NCI-H524 (cell line): ENCODE measurements at places on chromosomes 16 and 17.

DNA sequence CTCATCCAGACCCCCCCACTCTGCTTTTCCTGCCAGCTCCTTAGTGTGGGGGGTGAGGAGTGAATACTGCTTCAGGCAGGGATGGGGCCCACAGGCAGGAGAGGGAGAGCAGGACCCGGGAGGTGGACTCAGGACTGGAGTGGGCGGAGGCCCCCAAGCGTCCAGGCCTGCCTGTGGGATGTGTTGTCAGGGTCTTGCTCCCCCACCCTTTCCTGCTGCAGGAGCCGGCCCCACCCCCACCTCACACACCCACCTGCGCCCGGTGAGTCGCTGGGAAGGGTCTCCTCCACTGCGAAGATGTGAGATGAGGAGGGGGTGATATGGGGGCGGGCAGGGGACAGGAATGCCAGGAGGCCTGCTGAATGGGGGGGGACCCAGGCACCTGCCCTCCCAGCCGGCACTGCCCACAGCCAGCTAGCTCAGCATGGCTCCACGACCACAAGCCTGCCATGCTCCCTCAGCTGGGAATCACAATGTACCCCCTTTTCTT, 1.1 kb downstream of the FAM171A2 start:
- no peak for DNase-seq

GRCh38 chr17:77738751-77739531, 219.6 kb upstream of the TNRC6C start:
- DNase-seq: no peak

DNA sequence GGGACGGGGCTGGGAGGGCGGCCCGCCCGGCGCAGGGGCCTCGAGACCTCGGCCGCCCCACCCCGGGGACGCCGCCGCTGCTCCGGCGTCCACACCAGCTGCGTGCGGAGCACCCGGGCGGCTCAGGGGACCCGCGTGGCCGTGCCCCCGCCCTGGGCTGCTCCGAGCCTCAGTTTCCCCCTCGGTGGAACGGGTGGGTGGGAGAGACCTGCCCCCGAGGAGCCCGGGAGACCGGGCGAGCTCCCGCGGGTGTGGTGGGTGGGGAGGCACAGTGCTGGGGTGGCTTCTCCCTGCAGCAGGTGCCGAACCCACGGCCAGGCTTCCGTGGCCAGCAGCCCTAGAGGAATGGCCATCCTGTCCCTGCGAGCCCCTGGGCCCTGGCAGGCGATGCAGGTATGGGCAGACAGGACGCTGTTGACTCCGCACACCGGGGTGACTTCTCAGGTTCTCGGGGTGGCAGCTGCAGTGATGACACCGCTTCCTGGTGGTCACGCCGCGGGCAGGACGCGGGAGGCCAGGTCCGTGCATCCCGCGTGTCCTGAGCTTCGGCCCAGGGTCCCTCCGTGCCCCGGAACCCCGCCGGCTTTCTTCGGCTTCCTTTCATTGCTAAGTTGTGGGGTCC, 677 bp downstream of the DEF8 start:
- no peak for DNase-seq

- no peak for DNase-seq
Measured at GRCh38 chr17:75813081-75814020, 28.7 kb downstream of the UNK start.

DNA sequence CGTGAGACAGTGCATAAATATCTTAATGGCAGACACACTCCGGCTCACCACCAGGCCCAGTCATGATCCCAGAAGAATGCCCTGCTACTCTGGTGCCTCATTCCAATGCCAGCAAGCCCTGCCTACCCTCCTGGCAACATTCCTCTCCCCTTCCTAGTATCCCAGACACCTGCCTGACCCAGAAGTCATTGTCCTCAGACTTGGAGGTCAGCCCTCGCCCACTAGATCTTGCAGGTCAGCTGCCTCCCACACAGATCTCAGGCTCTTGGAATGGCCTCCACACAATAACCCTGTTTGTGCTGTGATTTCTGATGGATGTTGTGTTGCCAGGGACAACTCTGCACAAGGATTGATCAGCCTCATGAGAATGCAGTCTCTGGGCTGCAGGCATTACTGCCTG, 1.8 kb upstream of the TEX2 start:
- DNase-seq: no peak

DNA sequence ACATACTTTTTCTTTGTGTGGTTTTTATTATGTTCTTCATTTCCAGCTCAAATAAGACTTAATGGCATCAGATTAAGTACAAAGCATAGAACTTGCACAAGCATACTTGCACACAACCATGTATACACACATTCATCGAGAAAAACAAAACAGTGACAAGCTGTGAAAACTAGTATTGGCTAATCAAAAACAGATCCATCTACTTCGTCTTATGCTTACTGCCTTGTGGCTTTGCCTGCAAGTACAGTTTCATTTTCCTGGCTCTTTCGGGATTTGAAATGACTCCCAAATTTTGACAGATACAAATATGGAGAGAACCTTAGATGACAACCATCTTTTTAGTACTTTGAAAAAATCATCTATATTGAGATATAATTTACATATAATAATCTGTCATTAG, 338.3 kb downstream of the BCAS3 start:
- no peak for DNase-seq

DNA sequence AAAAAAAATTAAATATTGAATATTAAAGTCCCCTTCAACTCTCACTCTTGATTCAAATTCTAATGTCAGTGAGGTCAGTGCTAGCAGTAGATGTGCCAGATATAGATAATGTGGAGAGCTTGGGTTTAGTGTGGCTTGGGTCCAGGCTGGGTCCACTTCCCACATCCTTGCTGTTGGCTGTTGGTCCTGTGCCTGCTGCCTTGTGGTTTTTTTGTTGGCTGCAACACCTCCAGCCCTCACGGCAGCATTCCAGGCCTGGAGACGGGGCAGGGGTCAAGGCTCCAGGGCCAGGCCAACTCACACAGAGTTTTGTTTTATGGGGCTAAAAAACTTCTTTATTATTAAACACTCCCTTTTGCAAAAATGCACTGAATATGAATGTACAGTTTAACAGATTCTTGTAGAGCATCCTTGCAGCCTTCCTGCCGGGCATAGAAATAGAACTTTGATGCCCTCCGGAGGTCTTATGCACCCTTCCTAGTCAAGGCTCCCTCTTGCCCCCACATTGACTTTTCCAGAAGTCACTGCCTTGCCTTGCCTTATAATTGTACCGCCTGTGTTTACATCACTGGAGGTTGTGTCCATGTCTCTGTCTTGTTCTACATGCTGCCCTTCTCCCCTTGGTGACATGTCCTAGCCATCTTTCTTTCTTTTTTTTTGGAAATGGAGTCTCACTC, 25.5 kb upstream of the MYO15B start:
- no peak for DNase-seq

GRCh38 chr17:3635474-3636153, 436 bp downstream of the SHPK start:
- peak; percentile 1 for DNase-seq

DNA sequence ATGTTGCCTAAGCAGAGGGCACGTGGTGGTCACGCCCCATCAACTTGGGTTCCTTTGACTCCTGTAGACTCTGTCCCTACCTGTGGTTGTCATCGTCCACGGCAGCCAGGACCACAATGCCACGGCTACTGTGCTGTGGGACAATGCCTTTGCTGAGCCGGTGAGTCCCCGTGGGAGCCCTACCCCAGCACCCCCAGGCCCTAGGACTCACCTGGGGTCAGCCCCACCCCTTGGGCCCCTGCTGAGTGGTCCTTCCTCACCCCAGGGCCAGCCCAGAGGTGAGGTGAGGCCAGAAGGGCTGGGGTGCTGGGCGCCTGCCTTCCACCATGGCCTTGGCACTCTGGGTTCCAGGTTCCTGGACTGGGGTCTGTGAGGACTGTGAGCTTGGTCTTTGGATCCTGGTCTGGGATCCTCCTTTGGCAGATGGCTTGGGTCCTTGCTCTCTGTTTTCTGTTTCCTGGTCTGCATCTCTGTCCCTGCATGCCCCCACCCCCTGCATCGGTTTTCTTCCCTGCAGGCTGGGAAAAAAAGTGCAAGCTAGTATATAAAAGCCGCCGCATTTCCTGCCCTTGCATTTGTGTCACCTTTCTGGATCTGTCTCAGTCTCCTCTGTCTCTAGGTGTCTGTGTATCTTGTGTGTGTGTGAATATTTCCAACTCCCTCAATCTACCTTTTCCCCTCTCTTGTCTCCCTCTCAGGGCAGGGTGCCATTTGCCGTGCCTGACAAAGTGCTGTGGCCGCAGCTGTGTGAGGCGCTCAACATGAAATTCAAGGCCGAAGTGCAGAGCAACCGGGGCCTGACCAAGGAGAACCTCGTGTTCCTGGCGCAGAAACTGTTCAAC, 17.5 kb downstream of the STAT5A start:
- no peak for DNase-seq

DNA sequence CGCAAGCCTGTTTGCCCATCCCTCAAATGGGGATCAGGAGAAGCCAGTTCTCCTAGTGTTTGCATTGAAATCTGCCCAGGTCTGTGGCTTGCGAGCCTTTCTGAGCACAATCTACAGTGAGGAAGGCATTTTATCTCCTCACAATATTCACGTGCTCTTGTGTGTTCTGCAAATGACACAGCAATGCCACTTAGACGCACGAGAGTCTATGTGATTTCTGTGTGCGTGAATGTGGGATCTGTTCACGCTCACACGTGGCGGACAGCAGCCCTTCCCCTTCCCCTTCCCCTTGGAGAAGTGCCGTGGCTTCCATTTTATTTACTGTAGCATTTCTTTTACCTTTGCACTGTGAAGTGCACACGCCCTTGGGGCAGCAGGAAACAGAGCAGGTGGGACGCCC, 17.7 kb upstream of the CBFA2T3 start:
- DNase-seq: no peak

DNA sequence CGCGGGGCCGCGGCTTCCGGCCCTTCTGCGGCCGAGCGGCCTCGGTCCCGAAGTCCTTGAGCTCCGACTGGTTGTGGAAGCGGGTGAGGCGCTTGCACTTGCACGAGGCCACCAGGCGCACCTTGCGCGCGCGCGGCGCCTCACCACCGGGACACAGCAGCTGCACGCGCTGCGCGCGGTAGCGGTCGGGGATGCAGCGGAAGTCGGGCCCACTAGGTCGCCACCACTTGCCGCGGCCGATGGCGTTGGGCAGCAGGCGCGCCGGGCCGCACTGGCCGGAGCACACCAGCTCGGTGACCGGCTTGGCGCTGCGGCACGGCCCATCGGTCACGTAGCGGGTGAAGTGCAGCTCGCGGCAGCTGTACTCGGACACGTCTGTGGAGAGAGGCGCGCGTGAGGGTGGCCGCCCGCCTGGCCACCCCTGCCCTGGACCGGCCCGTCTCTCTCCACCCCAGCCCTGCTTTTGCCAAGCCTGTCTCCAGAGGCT, 3.2 kb downstream of the SOST start:
- DNase-seq: peak; percentile 70

GRCh38 chr17:69448431-69449102, 34.1 kb downstream of the MAP2K6 start:
- no peak for DNase-seq

- peak; percentile 85 for DNase-seq
Measured at GRCh38 chr17:7444682-7445618, at the start of gene CHRNB1. TSS of gene CHRNB1 (plus strand) at chr17:7445061. CDS start at chr17:7445128, 67 bp downstream.

GRCh38 chr16:88497561-88498462, 44.7 kb downstream of the ZFPM1 start:
- DNase-seq: no peak

- peak; percentile 67 for DNase-seq
Measured at GRCh38 chr17:82528484-82529265, 9.1 kb downstream of the FOXK2 start.

GRCh38 chr17:62630365-62631085, 3.1 kb downstream of the MRC2 start:
- no peak for DNase-seq

DNA sequence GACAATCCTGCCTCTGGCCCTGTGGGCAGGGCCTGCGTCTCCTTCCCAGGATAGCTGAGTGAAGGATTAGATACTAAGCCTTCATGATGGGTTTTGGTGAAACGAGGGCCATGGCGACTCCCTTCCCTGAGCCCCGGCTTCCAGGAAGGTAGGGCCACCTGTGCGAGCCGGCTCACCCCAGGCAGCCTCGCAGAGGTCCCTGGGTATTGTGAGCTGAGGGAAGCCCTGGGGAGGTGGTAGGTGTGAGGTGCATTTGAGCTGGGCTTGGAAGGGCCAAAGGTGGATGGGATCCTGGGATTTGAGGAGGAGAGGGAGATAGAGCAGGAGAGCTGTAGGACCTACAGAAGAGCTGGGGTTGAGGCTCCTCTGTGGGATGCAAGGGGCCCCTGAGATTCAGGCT, 6.5 kb upstream of the P2RX1 start:
- DNase-seq: no peak

DNA sequence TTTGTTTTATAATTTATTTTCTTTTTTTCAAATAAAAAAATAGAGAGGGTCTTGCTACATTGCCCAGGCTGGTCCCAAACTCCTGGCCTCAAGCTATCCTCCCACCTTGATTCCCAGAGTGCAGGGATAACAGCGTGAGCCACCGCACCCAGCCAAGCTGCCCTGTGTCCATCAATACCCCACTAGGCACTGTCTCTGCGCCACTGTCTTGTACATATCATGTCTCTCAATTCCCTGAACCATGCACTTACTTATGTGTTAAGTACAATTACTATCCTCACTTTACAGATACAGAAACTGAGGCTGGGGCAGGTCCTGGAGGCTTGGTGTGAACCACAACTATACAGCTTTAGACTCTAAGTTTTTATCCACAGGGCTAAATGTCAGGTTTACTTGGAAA, 11.7 kb downstream of the NSMCE1 start:
- no peak for DNase-seq

GRCh38 chr17:14859542-14859941, 405.6 kb downstream of the PMP22 start:
- DNase-seq: no peak

DNA sequence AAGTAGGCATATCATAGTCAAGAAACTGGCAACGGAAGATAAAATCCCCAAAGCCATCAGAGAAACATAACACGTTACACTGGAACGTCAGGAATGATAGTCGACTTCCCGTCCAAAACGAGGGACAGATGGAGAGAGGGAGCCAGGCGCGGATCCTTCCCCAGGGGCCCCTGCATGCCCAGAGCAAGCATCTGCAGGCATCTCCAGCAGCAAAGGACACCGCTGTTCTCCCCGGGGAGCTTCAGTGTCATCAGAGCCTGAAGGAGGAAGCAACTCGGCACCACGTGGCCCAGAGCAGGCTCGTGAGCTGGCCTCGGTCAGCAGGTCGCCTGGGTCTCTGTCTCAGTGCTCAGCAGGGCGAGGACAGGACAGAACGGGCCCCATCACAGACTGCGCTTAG, 50.1 kb downstream of the LMF1 start:
- DNase-seq: peak; percentile 24

- DNase-seq: no peak
Measured at GRCh38 chr16:51509336-51509735, 358.3 kb upstream of the SALL1 start.

DNA sequence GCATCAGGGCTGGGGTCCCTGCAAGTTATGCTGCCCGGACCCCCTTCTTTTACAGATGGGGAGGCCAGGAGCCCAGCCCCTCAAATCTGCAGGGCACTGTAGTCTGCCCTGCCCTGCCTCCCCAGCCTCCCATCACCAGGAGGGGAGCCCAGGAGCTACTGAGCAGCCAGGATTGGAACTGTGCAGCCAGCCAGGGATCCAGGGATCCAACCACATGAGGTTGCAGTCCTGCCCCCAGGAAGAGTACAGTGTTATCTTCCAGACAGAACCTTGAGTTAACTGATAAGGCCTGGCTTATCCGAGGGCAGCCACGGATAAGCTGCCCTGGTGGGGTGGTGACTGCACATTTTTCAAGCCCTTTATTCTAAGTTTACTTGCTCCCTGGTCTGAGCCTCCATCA, 11.4 kb upstream of the NDRG4 start:
- no peak for DNase-seq

- DNase-seq: peak; percentile 79
Measured at GRCh38 chr17:48818361-48818841, 1.4 kb upstream of the TTLL6 start.

GRCh38 chr17:15999141-15999973, at the start of the genes TTC19 and ZSWIM7:
TSS of gene TTC19 (plus strand) at chr17:15999824. CDS start at chr17:15999849, 25 bp downstream.
TSS of gene ZSWIM7 (minus strand) at chr17:15999704. CDS start at chr17:15999594, 110 bp downstream.
- peak; percentile 99 for DNase-seq
